CD4-positive, alpha-beta T cell (primary cell): ENCODE measurements at places on chromosomes 1 and 21.
A peak's percentile ranks its signal among the peaks of the same experiment; 100 is the strongest.

- DNase-seq: no peak
Measured at GRCh38 chr1:227543283-227544066, 19.9 kb upstream of the ZNF678 start.

GRCh38 chr21:39923476-39923875, 56.2 kb downstream of the PCP4 start:
- DNase-seq: no peak

DNA sequence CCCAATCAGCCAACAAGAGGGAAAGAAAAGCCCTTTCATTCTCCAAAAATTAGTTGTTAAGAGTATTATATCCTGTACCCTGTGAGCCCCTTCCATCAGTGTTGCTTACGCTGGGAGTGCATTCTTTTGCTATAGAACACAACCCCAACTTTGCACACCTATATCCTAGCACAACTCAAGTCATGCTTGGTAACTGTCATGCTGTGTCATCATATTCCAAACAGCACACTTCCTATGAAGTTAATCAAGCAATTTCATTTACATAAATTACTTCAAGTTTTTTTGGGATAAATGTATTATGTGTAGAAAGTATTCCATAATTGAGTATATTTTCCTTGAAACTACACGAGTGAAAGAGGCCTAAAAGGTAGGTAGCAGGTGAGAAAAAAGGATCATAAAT, 20.0 kb downstream of the FUBP1 start:
- no peak for DNase-seq

DNA sequence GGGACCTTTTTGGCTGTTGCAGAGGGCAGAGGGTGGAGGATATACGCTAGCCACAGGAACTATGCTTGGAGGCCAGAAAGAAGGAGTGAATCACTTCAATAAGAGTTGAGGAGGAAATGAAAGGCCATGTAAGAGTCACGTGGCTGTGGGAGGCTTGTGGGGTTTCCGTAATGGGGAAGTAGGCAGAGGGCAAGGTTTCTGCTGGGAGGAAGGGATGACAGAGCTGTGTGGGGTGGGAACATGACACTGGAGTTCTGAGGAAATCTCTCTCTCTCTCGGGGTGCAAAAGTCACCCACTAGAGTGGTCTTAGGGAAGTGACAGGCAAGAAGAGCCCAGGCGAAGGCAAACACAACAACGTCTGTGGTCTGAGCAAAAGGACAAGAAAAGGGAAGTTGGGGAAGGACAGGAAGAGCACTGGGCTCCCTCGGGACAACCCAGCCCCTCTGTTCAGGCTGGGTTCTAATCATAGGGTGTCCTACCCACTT, 3.9 kb upstream of the CD1C start:
- no peak for DNase-seq

GRCh38 chr21:38920631-38921398, 115.1 kb downstream of the ETS2 start:
- no peak for DNase-seq

DNA sequence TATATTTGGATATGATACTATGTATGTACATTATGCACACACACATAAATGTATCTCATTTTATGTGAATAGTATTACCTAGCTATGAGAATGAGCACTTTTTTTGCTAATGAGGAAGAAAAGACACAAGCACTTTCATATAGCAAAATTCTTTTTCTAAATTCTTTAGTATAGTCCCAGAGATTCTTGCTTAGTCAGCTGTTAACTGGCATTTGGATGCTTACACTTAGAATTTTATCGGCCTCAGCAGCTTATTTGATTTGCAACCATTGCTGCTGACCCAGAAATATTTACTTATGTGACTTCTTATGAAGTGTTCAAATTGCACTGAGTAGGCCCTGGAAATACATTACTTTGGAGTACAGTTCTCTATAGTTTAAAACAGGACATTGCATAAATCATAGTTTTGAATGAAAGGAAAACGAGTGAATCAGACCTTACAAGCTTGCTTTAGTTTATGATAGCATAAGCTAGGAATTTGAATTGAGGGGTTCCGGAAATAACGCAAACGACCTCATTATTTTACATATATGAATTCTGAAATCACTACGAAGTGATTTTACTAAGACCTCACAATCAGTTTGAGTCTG, 653.9 kb upstream of the NEGR1 start:
- DNase-seq: no peak

GRCh38 chr1:19648689-19649088, 4.6 kb downstream of the NBL1 start:
- DNase-seq: no peak

- peak; percentile 16 for DNase-seq
Measured at GRCh38 chr1:206685334-206685768, 646 bp downstream of the MAPKAPK2 start.
